ENCODE measurements at places on chromosomes 13 and 19. TPM values are rescaled to one million over a fixed set of nuclear protein-coding genes. Genes with fewer than 3 reads are reported as not detected.

The PSG1 gene
- not detected for total RNA-seq

The OVOL3 gene
- total RNA-seq, result not detected

The BLOC1S3 gene
- 24.9 TPM for total RNA-seq

The CLASRP gene
- 176 TPM for total RNA-seq

The ACP7 gene
- not detected for total RNA-seq

The RASA3 gene
- 110 TPM for total RNA-seq

The SERPINE3 gene
- not detected for total RNA-seq

The ZNF616 gene
- total RNA-seq, result 18.5 TPM

The CFD gene
- 1.3 TPM for total RNA-seq

The CYP2A6 gene
- 0.19 TPM for total RNA-seq

The TICAM1 gene
- total RNA-seq, result 28.4 TPM

The CALR3 gene
- not detected for total RNA-seq

The MBD3L3 gene
- total RNA-seq, result not detected

The CCDC97 gene
- 52.5 TPM for total RNA-seq

The FGF14 gene
- not detected for total RNA-seq

The F10 gene
- not detected for total RNA-seq

The C13orf42 gene
- total RNA-seq, result not detected

Measured in naive thymus-derived CD4-positive, alpha-beta T cell (primary cell).